CD14-positive monocyte (primary cell): ENCODE measurements at places on chromosomes 16 and 17. TPM values are rescaled to one million over a fixed set of nuclear protein-coding genes. Genes with fewer than 3 reads are reported as not detected.

DNA sequence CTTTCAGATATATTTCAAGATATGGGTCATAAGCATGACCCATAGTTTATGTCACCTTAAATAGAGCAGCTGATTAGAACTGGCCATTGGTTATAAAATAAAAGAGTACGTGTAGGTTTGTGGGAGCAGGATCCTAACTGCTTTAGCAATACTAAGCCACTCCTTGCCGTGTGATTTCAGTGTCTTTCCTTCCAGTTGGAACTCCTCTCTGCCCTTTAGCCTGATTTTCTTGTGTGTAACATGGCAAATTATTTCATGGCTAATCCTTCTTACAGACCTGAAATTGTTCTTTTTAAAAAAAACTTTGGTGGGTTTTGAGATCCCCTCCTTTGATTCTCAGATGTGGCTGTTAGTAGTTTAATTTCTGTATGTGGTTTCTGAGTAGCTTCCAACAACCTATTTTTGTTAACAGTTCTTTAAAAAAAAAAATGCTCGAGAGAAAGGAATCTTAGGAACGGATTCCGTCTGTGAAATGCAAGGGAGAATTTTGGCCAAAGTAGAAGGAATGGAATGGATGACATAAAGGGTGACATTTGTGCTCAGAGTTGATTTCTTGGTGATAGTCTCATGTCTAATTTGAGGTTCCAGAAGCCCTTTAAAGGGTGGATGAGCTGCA lies 39.9 kb downstream of the DHRS7B start:
- H3K4me1 ChIP-seq: peaks cover 22% of the 10 kb centered on the region
- peaks cover 6% of the 10 kb centered on the region for H3K36me3 ChIP-seq
- no peak overlapping the region for H3K4me3 ChIP-seq

GRCh38 chr16:24309258-24310142 lies 53.4 kb downstream of the CACNG3 start:
- peaks cover 2% of the 10 kb centered on the region for H3K27me3 ChIP-seq
- H3K27ac ChIP-seq: no peak overlapping the region
- H3K36me3 ChIP-seq: no peaks in the 10 kb centered on the region
- H3K4me3 ChIP-seq: no peak overlapping the region
- DNase-seq: no peak

DNA sequence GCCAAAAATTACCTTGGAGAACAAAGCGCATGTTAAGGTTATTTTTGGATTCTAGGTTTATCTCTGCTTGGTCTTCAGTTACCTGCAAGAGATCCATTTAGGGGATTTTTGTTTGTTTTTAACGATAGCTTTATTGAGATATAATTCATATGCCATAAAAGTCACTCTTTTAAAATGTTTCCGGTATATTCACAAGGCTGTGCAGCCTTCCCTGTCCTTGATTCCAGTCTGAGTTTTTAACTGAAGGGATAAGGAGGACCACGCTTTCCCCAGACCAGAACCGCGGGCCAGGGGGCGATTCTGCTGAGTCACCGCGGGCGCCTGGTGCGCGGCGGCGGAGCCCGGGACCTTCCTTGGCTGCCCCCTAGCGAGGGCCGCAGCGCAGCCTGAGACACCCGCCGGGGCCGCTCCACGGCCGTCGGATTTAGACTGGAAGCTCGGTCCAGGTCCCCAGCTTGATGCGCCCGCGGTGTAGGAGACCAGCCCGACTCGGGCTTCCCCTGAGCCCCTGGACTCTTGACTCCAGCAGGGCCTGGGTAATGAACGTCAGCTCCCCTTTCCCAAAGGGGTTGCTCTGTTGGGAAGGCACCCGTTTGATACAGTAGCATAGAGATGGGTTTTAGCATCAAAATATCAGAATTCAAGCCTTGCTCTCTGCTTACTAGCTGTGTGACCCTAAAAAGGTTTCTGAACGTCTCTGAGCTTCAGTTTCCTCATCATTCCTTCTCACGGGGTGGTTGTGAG lies 50.0 kb upstream of the STH start:
- peak; percentile 34 for DNase-seq
- no peak overlapping the region for H3K27ac ChIP-seq
- no peaks in the 10 kb centered on the region for H3K27me3 ChIP-seq
- H3K4me3 ChIP-seq: no peak overlapping the region
- no peaks in the 10 kb centered on the region for H3K36me3 ChIP-seq

GRCh38 chr17:6269478-6269877 lies 165.4 kb downstream of the AIPL1 start:
- no peaks in the 10 kb centered on the region for H3K27me3 ChIP-seq
- no peak overlapping the region for H3K4me3 ChIP-seq
- no peaks in the 10 kb centered on the region for H3K4me1 ChIP-seq
- no peak overlapping the region for H3K27ac ChIP-seq
- H3K36me3 ChIP-seq: no peaks in the 10 kb centered on the region
- DNase-seq: no peak

GRCh38 chr17:77837917-77838316 lies 120.6 kb upstream of the TNRC6C start:
- no peak for DNase-seq
- H3K4me1 ChIP-seq: peaks cover 22% of the 10 kb centered on the region
- H3K27me3 ChIP-seq: peaks cover 2% of the 10 kb centered on the region
- no peak overlapping the region for H3K4me3 ChIP-seq
- H3K36me3 ChIP-seq: no peaks in the 10 kb centered on the region
- no peak overlapping the region for H3K27ac ChIP-seq

GRCh38 chr17:50094753-50095619 lies at the start of gene PDK2:
PDK2 (plus strand) TSS chr17:50095351; CDS start chr17:50095436, 85 bp downstream.
- H3K4me3 ChIP-seq: peak within 1 kb of the TSS; percentile 80
- no peaks in the 10 kb centered on the region for H3K27me3 ChIP-seq
- peaks cover 14% of the 10 kb centered on the region for H3K36me3 ChIP-seq

DNA sequence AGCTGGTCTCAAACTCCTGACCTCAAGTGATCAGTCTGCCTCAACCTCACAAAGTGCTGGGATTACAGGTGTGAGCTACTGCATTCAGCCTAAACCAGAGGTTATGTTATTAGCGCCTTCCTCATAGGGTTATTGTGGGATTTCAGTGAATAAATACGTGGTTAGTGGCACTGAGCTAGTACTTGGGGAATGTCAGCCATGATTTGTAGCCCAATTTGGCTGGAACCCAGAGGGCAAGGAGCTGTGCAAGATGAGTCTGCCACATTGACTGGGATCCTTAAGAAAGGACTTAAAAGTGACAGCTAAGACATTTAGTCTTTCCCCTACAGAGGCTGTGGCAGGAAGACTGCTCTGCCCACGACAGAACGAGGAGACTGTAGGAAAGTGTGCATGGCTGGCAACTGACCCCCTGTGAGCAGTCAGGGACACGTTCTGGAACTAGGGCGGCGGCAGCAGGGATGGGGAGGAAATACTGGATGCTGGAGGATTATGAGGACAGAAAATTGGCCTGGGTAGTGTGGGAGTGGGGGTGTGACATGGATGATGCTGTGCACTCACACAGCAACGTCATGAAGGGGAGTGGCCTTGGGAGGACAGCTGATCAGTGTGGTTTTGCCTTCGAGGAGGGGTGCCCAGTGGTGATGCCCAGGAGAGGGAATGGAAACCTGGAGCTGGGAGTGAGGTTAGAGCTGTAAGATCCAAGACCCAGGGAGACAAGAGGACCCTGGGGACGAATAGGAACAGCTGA lies 14.6 kb downstream of the ATP5PD start:
- H3K4me1 ChIP-seq: peaks cover 59% of the 10 kb centered on the region
- DNase-seq: peak; percentile 67
- H3K36me3 ChIP-seq: no peaks in the 10 kb centered on the region
- no peak overlapping the region for H3K4me3 ChIP-seq
- peaks cover 22% of the 10 kb centered on the region for H3K27me3 ChIP-seq

Gene NT5M
- polyA plus RNA-seq: 0.57 TPM

Gene CCL3
- 190 TPM for polyA plus RNA-seq

Gene CLDN6
- polyA plus RNA-seq: not detected in 2 replicates
